ENCODE measurements at places on chromosomes 7 and 10. TPM values are rescaled to one million over a fixed set of nuclear protein-coding genes. Genes with fewer than 3 reads are reported as not detected.
A peak's percentile ranks its signal among the peaks of the same experiment; 100 is the strongest.

- H3K4me1 ChIP-seq, result no peaks in the 10 kb centered on the region
- DNase-seq, result no peak
- no peak overlapping the region for H3K4me3 ChIP-seq
- no peak overlapping the region for H3K27ac ChIP-seq
Measured at GRCh38 chr7:148670374-148670773, 28.3 kb upstream of the CUL1 start.

DNA sequence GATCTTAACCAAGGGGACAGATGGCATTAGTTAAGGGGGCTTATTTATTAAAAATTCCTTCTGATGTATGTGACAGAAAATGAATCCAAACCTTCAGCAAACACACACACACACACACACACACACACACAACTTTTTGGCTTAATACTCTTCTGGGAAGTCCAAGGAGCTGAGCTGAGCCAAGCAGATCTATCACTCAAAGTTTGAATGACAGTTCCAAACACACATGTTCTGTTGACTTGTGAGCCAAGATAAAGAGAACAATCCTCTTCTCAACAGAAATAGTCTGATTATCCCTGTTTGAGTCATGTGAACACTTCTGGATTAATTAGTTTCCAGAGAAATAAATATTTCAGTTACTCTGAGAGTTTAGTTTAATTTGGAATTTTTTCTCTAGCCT is 31.5 kb downstream of the KBTBD2 start:
- no peaks in the 10 kb centered on the region for H3K27me3 ChIP-seq
- peaks cover 12% of the 10 kb centered on the region for H3K4me1 ChIP-seq
- DNase-seq, result no peak
- no peak overlapping the region for H3K4me3 ChIP-seq
- H3K36me3 ChIP-seq, result no peaks in the 10 kb centered on the region
- H3K27ac ChIP-seq, result no peak overlapping the region

DNA sequence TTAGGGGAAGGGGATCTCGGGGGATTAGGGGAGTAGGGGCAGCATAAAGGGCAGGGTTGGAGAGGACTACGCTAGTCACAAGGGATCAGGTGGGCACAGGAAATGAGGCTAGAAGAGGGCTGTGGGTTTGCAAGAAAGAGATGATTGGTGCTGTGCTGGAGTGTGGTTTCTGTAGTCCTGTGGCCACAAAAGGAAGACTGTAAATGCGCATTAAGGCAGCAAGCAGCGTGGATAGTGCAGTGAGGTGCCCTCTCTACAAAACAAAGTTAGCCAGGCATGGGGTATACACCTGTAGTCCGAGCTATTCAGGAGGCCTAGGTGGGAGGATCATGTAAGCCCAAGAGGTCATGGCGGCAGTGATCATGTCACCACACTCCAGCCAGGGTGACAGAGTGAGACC is 212.1 kb downstream of the MLLT10 start:
- no peak overlapping the region for H3K27ac ChIP-seq
- no peak overlapping the region for H3K4me3 ChIP-seq
- peaks cover 43% of the 10 kb centered on the region for H3K36me3 ChIP-seq
- DNase-seq, result no peak
- H3K27me3 ChIP-seq, result no peaks in the 10 kb centered on the region

DNA sequence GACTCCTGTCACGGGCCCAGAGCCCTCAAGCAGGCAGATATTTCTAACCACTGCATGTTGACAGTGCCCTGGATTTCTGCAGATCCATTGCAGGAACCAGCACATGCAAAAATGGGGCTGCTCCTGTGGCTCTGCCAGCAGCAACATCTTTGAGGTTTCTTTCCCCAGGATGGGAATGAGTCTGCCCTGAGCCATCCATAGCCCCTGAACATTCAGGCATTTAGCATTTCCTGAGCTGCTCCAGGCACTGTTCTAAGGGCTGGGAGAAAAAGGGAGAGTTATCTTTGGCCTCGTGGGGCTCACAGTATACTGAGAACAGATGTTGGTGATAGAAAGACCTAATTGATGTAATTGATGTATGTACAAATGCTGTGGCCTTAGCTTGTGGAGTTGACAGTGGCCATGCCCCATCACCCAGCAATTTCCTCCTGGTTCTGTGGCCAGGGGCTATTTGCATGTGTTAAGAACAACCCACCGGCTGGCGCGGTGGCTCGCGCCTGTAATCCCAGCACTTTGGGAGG is 66.0 kb upstream of the LRRC4 start:
- no peak overlapping the region for H3K4me3 ChIP-seq
- H3K4me1 ChIP-seq, result no peaks in the 10 kb centered on the region
- no peak overlapping the region for H3K27ac ChIP-seq
- H3K27me3 ChIP-seq, result no peaks in the 10 kb centered on the region

GRCh38 chr10:72449941-72450441 is 95.3 kb upstream of the DNAJB12 start:
- no peaks in the 10 kb centered on the region for H3K4me1 ChIP-seq
- H3K36me3 ChIP-seq, result peaks cover 4% of the 10 kb centered on the region
- H3K4me3 ChIP-seq, result no peak overlapping the region

GRCh38 chr10:17742918-17743317 is 9.1 kb upstream of the TMEM236 start:
- H3K4me3 ChIP-seq, result no peak overlapping the region
- no peaks in the 10 kb centered on the region for H3K27me3 ChIP-seq
- peak; percentile 56 for DNase-seq
- H3K27ac ChIP-seq, result no peak overlapping the region
- H3K36me3 ChIP-seq, result no peaks in the 10 kb centered on the region
- peaks cover 29% of the 10 kb centered on the region for H3K4me1 ChIP-seq

Gene ZNF107
- 1.2 TPM for total RNA-seq

Gene DGKI
- 0.75 TPM for total RNA-seq

Gene JAKMIP3
- total RNA-seq, result 0.31 TPM

Gene STK31
- 0.16 TPM for total RNA-seq

Gene CCL24
- total RNA-seq, result not detected

Measured in heart left ventricle (tissue), 16 donors.